ENCODE measurements at places on chromosomes 2 and 18. TPM values are rescaled to one million over a fixed set of nuclear protein-coding genes. Genes with fewer than 3 reads are reported as not detected.

DNA sequence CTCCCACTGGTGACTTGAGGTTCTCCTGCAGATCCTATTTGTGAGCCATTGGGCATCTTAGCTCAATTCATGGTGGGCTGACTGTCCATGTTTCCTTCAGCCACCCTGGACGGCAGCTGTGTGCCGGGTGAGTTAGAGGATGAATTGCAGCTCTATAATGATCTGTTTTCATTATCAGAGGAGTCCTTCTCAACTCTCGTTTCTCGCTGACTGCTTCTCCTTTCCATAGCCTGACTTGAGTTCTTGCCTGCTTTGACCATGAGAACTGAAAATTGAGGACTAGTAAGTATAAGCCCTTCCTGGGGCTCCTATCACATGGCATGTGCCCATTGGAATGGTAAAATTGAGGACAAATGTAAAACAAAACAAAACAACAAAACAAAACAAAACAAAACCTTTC is 121.8 kb downstream of the CDC42EP3 start:
- DNase-seq: no peak
- H3K27ac ChIP-seq: no peak overlapping the region
- no peaks in the 10 kb centered on the region for H3K27me3 ChIP-seq
- no peak overlapping the region for H3K4me3 ChIP-seq

DNA sequence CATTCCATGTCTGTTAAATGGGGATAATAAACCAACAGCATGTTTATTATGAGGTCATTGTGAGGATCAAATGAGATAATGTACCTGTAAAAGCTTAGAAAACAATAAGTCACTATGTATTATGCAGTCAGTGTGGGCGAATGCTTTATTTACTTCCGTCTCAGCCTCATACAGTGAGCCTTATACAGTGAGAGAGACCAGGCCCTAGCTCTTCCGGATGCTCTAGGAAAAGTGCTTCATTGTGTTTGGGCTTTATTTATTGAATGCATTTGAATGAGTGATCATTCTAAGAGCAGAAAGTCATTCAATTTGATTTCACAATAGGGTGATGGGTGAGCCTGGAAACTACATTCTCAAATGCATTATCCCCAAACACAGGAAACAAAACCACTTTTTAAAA is 603.9 kb upstream of the FANCL start:
- H3K36me3 ChIP-seq: no peaks in the 10 kb centered on the region
- no peak for DNase-seq
- H3K27me3 ChIP-seq: no peaks in the 10 kb centered on the region
- H3K27ac ChIP-seq: no peak overlapping the region
- H3K4me3 ChIP-seq: no peak overlapping the region
- no peaks in the 10 kb centered on the region for H3K4me1 ChIP-seq

DNA sequence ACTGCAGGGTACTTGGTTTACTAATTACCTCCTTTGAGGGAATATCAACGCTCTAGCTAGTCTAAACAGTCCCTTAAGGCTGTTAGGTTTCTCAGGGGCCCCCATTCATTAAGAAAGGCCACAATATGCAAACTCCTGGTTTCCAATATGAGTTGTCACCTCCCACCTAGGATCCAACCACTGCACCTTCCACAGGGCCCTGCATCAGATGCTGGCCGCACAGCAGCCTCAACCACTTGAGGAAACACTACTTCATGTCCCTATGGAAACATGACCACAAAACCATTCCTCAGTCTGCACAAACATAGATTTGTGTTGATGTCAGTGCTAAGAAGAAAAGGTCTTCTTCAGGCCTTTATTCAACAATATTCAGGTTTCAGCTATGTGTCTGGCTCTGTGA is 40.9 kb downstream of the STAT4 start:
- no peaks in the 10 kb centered on the region for H3K4me1 ChIP-seq
- no peak overlapping the region for H3K27ac ChIP-seq
- no peaks in the 10 kb centered on the region for H3K36me3 ChIP-seq
- H3K4me3 ChIP-seq: no peak overlapping the region

- H3K4me1 ChIP-seq: no peaks in the 10 kb centered on the region
- H3K27me3 ChIP-seq: no peaks in the 10 kb centered on the region
- H3K4me3 ChIP-seq: no peak overlapping the region
- H3K36me3 ChIP-seq: no peaks in the 10 kb centered on the region
These were observed 20.1 kb downstream of the MAPRE2 start for GRCh38 chr18:35061336-35061735.

DNA sequence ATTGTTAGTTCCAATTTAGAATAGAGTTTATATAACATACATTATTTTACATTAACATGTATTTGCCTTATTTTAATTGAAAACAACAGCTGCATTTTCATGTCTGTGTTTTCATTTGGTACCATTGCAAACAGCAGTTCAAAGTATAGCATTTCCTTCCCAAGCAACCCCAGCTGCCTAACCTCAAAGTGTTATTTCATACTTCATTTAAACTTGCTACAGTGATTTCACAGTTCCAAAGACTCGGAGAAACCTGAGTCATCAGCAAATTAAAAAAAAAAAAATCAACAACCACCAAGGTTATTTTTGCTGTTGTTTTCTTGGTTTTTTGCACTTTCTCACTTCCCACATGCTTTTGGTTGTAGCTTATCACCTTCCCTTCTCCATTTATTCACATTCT is 236.5 kb upstream of the SPHKAP start:
- no peaks in the 10 kb centered on the region for H3K27me3 ChIP-seq
- DNase-seq: no peak
- no peaks in the 10 kb centered on the region for H3K4me1 ChIP-seq
- H3K27ac ChIP-seq: no peak overlapping the region

DNA sequence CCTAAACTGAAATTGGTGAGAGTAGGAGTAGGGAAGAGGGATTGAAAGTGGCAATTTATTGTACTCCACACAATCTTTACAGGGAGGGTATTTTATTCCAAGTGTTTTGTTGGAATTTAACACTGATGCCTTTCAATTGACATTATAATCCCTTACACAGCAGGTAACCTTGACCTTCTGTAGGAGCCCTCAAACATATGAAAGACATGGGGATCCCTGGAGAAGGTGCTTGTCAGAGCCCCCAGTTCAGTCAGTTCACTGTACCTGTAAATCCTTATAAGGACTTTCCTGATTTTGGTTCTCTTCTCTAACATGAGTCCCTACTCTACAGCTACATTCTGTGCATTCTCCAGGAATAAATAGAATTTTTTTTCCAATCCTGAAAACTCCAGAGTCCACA is 384.9 kb upstream of the NRP2 start:
- no peak overlapping the region for H3K4me3 ChIP-seq
- no peak overlapping the region for H3K27ac ChIP-seq
- H3K36me3 ChIP-seq: no peaks in the 10 kb centered on the region
- H3K27me3 ChIP-seq: no peaks in the 10 kb centered on the region
- DNase-seq: no peak
- H3K4me1 ChIP-seq: no peaks in the 10 kb centered on the region

SNED1 gene
- 9.5 TPM for polyA plus RNA-seq

- H3K4me3 ChIP-seq: peak overlapping the region; percentile 80
- DNase-seq: no peak
- H3K4me1 ChIP-seq: peaks cover 18% of the 10 kb centered on the region
- peak overlapping the region; percentile 90 for H3K27ac ChIP-seq
These were observed 1.2 kb downstream of the MBOAT2 start for GRCh38 chr2:9002313-9002636.
